ENCODE measurements at places on chromosomes 3 and 15.
A peak's percentile ranks its signal among the peaks of the same experiment; 100 is the strongest.

- DNase-seq = no peak
Observed at GRCh38 chr15:37967788-37968187, 33.3 kb downstream of the TMCO5A start.

- DNase-seq = peak; percentile 58
Observed at GRCh38 chr3:55664387-55664786, 177.3 kb upstream of the WNT5A start.

- DNase-seq = peak; percentile 18
Observed at GRCh38 chr15:53588773-53589172, 170.7 kb downstream of the WDR72 start.

GRCh38 chr15:58568157-58568571 is 136.4 kb downstream of the LIPC start:
- peak; percentile 83 for DNase-seq

GRCh38 chr3:89145995-89146394 is 38.6 kb downstream of the EPHA3 start:
- DNase-seq = no peak

Measured in NCI-H69 (cell line).